ENCODE measurements at places on chromosomes 2 and 18. TPM values are rescaled to one million over a fixed set of nuclear protein-coding genes. Genes with fewer than 3 reads are reported as not detected.
A peak's percentile ranks its signal among the peaks of the same experiment; 100 is the strongest.

- no peaks in the 10 kb centered on the region for H3K27me3 ChIP-seq
- no peaks in the 10 kb centered on the region for H3K36me3 ChIP-seq
- H3K4me3 ChIP-seq, result no peak overlapping the region
- DNase-seq, result no peak
- no peaks in the 10 kb centered on the region for H3K4me1 ChIP-seq
These were observed 450.8 kb downstream of the EIPR1 start for GRCh38 chr2:2926858-2927175.

GRCh38 chr18:36298126-36298741, 721 bp downstream of the FHOD3 start:
- peak; percentile 62 for DNase-seq
- no peaks in the 10 kb centered on the region for H3K27me3 ChIP-seq
- H3K27ac ChIP-seq, result peak overlapping the region; percentile 81

- H3K27ac ChIP-seq, result no peak overlapping the region
- H3K4me3 ChIP-seq, result no peak overlapping the region
- no peaks in the 10 kb centered on the region for H3K36me3 ChIP-seq
- H3K4me1 ChIP-seq, result peaks cover 8% of the 10 kb centered on the region
- DNase-seq, result no peak
These were observed 45.2 kb downstream of the MAIP1 start for GRCh38 chr2:200000444-200001163.

- H3K27me3 ChIP-seq, result no peaks in the 10 kb centered on the region
- no peak for DNase-seq
- H3K27ac ChIP-seq, result no peak overlapping the region
- no peak overlapping the region for H3K4me3 ChIP-seq
These were observed 32.2 kb downstream of the ZAP70 start for GRCh38 chr2:97745474-97746174.

DNA sequence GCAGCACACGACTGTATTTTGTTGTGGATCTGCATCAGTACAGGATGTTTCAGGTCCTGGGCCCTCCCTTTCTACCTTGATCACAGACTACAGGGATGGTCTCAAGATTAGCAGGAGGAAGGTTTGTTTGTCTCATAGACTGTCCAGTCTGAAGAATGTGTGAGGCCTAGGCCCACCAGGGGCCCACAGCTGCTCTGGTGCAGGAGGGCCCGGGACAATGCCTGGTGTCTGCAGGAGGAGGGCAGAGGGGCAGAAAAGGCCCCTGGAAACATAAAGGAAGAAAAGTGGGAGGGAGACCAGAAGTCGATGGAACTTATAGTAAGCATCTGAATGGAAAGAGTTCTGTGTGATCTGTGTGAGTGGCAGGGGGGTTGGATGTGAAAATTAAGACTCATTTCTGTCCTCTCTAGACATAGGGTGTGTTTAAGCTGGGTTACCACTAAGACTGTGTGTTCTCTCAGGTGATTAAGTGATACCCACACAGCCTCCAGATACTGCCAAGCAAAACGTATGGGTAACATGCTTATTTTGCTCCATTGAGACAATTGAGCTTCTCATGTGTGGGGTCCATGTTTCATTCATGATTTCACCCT, 33.4 kb upstream of the LPIN2 start:
- no peaks in the 10 kb centered on the region for H3K27me3 ChIP-seq
- no peak for DNase-seq
- no peaks in the 10 kb centered on the region for H3K4me1 ChIP-seq
- no peak overlapping the region for H3K27ac ChIP-seq

DNA sequence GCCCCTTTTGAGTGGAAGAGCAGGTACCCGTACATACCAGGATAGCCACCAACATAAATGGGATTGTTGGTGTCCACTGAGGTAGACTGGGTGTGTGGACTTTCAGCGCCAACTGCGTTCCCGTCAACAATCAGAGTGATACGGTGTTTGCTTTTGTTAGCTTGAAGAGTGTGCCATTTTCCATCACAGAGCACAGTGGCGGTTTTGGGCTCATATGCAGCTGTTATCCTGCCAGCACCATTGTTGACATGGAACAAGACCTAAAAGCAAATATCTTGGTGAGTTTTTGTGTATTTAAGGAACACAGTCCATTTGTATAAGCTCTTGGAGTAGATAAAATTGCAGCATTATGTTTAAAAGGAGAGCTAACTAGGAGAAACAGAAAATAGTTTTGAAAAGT, 174.5 kb downstream of the LAMA1 start:
- peaks cover 7% of the 10 kb centered on the region for H3K27me3 ChIP-seq
- H3K4me3 ChIP-seq, result no peak overlapping the region
- H3K4me1 ChIP-seq, result no peaks in the 10 kb centered on the region
- no peak overlapping the region for H3K27ac ChIP-seq
- H3K36me3 ChIP-seq, result no peaks in the 10 kb centered on the region

DNA sequence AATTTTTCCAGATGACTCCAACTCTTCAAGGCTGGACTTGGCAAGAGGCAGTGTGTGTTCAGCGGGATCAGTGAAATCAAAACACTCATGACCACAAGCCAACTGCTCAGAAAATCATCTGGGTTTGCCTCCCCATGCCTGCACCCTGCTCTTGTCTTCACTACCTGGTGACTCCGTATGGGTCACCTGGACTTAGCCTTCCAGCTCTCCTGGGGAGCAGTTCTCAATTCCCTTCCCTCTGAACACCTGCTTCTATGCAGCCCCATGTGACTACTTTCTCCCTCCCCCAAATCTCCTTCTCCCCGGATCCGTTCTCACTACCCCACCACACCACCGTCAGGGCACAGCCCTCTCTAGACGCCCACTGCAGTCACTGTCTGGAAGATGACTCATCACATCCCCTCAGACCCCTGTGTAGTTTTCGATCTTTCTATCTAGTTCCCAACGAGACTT, 130.2 kb upstream of the ID2 start:
- H3K27ac ChIP-seq, result no peak overlapping the region
- H3K4me3 ChIP-seq, result no peak overlapping the region
- DNase-seq, result no peak
- H3K27me3 ChIP-seq, result no peaks in the 10 kb centered on the region
- H3K4me1 ChIP-seq, result no peaks in the 10 kb centered on the region

- no peak overlapping the region for H3K27ac ChIP-seq
- no peak for DNase-seq
- no peaks in the 10 kb centered on the region for H3K27me3 ChIP-seq
- no peaks in the 10 kb centered on the region for H3K36me3 ChIP-seq
- no peaks in the 10 kb centered on the region for H3K4me1 ChIP-seq
These were observed 823.2 kb upstream of the ID2 start for GRCh38 chr2:7858624-7859023.

GRCh38 chr2:127046579-127046978, 60.4 kb downstream of the BIN1 start:
- H3K27me3 ChIP-seq, result no peaks in the 10 kb centered on the region
- H3K36me3 ChIP-seq, result peaks cover 26% of the 10 kb centered on the region
- H3K4me3 ChIP-seq, result no peak overlapping the region
- peaks cover 27% of the 10 kb centered on the region for H3K4me1 ChIP-seq
- peak; percentile 44 for DNase-seq
- H3K27ac ChIP-seq, result peak overlapping the region; percentile 77

- peaks cover 48% of the 10 kb centered on the region for H3K27me3 ChIP-seq
- no peaks in the 10 kb centered on the region for H3K4me1 ChIP-seq
- H3K27ac ChIP-seq, result no peak overlapping the region
- no peak overlapping the region for H3K4me3 ChIP-seq
- no peak for DNase-seq
- H3K36me3 ChIP-seq, result no peaks in the 10 kb centered on the region
These were observed 7.0 kb upstream of the SP5 start for GRCh38 chr2:170707821-170708795.

DNA sequence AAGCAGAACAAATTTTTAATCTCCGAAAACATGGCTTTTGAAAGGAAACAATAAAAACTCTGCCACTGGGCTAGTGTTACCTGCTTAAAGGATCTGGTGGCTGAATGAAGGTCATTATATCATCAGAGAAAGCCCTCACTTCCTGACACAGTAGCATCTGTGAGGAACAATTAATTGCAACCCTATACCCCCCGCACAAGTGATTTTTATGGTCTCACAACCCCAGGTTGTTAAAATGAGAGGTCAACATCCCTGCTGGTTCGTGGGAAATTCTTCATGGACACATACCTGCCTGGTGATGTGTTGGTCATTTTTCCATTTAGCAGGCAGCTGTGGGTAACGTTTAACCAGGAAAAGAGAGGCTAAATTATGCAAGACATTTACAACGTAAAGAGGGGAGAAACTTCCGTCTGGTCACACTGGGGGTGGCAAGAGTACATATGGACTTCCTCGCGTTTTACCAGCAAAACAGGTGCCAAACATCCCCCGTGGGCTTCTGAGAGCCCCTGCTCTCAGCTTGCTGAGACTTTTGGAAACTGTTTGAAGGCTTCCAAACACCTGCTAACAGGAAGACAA, 29.2 kb downstream of the NIFK start:
- H3K36me3 ChIP-seq, result no peaks in the 10 kb centered on the region
- H3K27me3 ChIP-seq, result no peaks in the 10 kb centered on the region
- no peak overlapping the region for H3K4me3 ChIP-seq

The M1AP gene
- 0.01 TPM for polyA plus RNA-seq

The COL4A3 gene
- 3.1 TPM for polyA plus RNA-seq

The PCARE gene
- 0.03 TPM for polyA plus RNA-seq

The RALB gene
- 43.9 TPM for polyA plus RNA-seq

The ANKRD36C gene
- 1.0 TPM for polyA plus RNA-seq

The NEMP2 gene
- polyA plus RNA-seq, result 0.21 TPM

Measured in psoas muscle (tissue), 8 donors.